Cardiac muscle cell (in vitro differentiated cells and primary cell): ENCODE measurements at places on chromosomes 13 and 19. TPM values are rescaled to one million over a fixed set of nuclear protein-coding genes. Genes with fewer than 3 reads are reported as not detected.

- H3K27ac ChIP-seq: no peak overlapping the region
- no peak overlapping the region for H3K4me3 ChIP-seq
- no peak for DNase-seq
- H3K4me1 ChIP-seq: no peaks in the 10 kb centered on the region
These were observed 92.2 kb downstream of the STOML3 start for GRCh38 chr13:38898481-38898880.

DNA sequence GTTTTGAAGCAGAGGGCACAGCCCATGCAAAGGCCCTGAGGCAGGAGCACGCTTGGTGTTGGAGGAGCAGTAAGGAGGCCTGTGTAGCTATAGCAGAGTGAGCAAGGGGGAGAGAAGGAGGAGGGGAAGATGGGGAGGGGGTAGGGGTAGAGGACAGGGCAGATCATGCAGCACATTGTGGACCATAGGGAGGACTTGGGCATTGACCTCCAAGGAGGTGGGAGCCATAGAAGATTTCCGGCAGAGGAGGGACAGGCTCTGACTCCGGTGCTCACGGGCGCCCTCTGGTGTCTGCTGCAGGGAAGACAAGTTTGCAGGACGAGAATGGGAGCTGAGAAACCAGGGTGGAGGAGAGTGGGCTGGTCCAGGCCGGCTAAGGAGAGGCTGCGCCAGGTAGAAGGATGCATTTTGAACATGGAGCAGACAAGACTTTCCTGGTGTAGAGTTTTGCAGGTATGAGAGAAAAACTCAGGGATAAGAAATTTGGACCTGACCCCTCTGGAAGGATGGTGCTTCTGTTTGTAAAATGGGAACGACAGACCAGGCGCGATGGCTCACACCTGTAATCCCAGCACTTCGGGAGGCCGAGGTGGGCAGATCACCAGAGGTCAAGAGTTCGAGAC is 13.7 kb upstream of the CREB3L3 start:
- H3K27ac ChIP-seq: no peak overlapping the region
- peaks cover 4% of the 10 kb centered on the region for H3K27me3 ChIP-seq
- peak; percentile 70 for DNase-seq
- H3K4me1 ChIP-seq: no peaks in the 10 kb centered on the region

GRCh38 chr13:24670961-24671381 is 9.2 kb upstream of the ATP12A start:
- no peaks in the 10 kb centered on the region for H3K4me1 ChIP-seq
- DNase-seq: peak; percentile 23
- H3K27me3 ChIP-seq: no peaks in the 10 kb centered on the region

DNA sequence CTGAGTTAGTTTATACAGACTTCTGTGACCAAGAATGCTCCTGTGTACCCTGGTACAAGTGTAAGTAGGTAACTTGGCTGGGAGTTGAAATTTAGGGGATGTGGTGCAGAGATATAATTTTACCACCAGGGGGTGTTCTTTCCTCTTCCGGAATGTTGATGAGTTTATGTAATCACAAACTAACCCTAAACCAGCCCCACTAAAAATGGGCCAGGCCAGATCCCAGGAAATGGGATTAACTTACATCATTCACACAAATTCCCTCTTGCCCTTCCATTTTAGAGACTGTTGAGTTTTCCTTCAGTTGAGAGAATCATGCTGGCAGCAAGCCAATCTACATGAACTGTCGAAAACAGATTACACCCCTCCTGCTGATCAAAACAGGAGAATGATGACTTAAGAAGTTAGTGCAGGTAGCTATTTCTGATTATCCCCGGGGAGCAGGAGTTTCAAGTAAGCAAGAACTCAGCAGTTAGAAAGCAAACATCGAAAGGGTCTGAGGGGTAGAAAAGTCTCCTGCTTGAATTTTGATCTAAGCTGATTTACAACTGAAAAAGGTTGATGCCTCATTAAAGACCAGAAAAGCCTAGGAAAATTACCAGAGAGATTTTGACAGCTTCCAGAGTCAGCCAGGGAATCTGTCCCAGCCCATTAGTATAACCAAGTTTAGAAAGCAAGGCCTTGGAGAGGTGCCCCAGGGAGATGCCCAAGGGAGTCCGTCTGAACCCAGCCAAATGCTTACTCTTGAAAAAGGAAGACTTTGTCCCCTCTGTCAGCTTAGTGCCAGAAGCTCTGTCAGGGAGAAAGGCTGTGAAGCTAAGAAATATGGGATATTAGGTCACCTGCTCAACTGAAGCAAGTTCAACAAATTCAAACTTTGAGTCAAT is 32.3 kb upstream of the MED4 start:
- H3K27me3 ChIP-seq: no peaks in the 10 kb centered on the region
- no peaks in the 10 kb centered on the region for H3K36me3 ChIP-seq
- H3K27ac ChIP-seq: no peak overlapping the region
- H3K4me1 ChIP-seq: no peaks in the 10 kb centered on the region

DNA sequence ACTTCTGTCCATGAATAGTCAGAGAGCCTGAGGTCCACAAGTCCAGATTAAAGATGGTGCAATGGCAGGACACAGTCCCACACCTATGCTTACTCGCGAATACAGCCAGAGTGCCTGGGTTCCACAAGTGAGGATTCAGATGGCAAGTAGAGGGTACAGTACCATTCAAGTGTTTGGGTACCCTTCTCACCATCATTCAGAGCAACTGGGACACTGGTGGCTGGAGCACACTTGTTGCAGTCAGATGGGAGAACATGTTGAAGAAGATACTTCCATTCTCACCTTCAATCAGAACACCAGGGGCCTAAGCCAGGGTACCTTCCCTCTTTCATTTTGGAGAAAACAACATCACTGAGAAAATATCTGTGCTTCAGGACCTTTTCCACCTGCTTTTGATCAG is 43.7 kb upstream of the ZNF599 start:
- no peak overlapping the region for H3K27ac ChIP-seq
- no peak overlapping the region for H3K4me3 ChIP-seq
- H3K27me3 ChIP-seq: no peaks in the 10 kb centered on the region
- H3K4me1 ChIP-seq: no peaks in the 10 kb centered on the region
- no peaks in the 10 kb centered on the region for H3K36me3 ChIP-seq
- no peak for DNase-seq

DNA sequence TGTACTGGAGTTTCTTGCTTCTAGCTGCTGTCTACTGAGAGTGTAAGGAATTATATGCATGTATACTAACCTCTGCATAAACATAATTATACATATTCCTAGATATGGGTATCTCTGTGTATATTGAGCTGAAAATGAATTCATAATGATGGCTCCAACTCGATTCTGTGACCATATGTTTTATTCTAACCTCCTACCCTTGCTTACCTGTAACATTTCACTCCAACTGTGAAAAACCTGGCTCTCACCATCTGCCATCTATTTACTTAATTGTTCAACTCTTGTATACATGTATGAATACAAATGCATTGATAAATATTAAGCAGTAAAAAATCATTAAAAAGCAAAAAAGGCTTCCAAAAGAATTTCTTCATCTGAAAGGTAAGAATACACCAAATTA is 1729.5 kb upstream of the SPRY2 start:
- H3K4me1 ChIP-seq: no peaks in the 10 kb centered on the region
- no peaks in the 10 kb centered on the region for H3K36me3 ChIP-seq
- no peaks in the 10 kb centered on the region for H3K27me3 ChIP-seq
- no peak overlapping the region for H3K4me3 ChIP-seq
- no peak for DNase-seq

DNA sequence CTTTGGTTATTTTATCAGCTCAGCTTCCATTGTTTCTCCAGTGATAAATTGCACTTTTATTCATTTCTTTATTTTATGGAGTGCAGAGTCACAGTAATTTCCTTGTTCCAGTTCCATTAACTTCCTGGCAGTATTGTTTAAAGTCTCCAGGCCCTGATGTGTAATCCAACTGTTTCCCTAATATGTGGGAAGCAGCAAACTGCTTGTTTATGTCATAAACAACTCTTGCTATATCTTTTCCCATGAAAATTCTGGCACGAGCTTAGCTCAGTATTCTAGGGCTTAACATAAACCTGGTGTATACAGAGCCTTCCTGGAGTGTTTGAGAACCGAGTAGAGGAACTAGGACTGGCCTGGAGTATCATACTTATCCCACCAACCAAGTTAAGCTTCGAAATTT is 83.5 kb upstream of the ARGLU1 start:
- DNase-seq: no peak
- no peak overlapping the region for H3K4me3 ChIP-seq
- H3K36me3 ChIP-seq: no peaks in the 10 kb centered on the region
- H3K27ac ChIP-seq: no peak overlapping the region

GRCh38 chr13:113045251-113046127 is 60.1 kb upstream of the F7 start:
- H3K36me3 ChIP-seq: no peaks in the 10 kb centered on the region
- no peak overlapping the region for H3K4me3 ChIP-seq
- peaks cover 22% of the 10 kb centered on the region for H3K27me3 ChIP-seq
- DNase-seq: no peak
- H3K4me1 ChIP-seq: no peaks in the 10 kb centered on the region
- H3K27ac ChIP-seq: no peak overlapping the region

GRCh38 chr13:75901501-75901900 is 265.4 kb downstream of the LMO7 start:
- H3K36me3 ChIP-seq: no peaks in the 10 kb centered on the region
- H3K27ac ChIP-seq: peak overlapping the region; percentile 18
- H3K4me1 ChIP-seq: peaks cover 33% of the 10 kb centered on the region
- H3K27me3 ChIP-seq: no peaks in the 10 kb centered on the region
- no peak for DNase-seq

The C5AR2 gene
- not detected in 2 replicates for polyA plus RNA-seq

The ITPKC gene
- 12.5 and 15.4 TPM in 2 replicates for polyA plus RNA-seq

The GIPC3 gene
- polyA plus RNA-seq: 0.13 and 2.2 TPM in 2 replicates

The ZNF491 gene
- 5.1 and 7.3 TPM in 2 replicates for polyA plus RNA-seq
